RCC 7860 (cell line): ENCODE measurements at places on chromosomes 13 and 19.

GRCh38 chr13:65768545-65768944, 1461.6 kb downstream of the PCDH9 start:
- DNase-seq = no peak

GRCh38 chr19:44847144-44848035, 1.3 kb downstream of the NECTIN2 start:
- DNase-seq = no peak

DNA sequence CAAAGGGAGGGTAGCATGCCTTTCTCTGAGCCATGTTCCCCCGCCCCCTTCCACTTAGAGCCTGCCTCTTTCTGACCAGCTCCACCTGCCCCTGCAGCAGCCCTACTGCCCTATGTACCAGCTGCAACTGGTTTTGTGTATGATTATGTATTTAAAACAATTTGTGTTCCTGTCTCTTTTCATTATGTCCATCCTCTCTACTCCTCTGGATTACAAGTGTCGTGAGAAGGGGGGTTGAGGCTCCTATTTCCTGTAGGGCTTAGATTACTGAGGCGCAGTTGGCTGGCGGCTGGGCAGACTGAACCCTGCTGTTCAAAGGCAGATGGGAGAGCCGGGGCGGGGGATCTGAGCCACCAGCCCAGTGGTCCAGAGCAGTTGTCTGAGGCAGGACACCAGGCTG, 213.3 kb downstream of the KCNRG start:
- DNase-seq = no peak

GRCh38 chr19:18519962-18520847, 1.7 kb downstream of the ELL start:
- peak; percentile 88 for DNase-seq

- DNase-seq = no peak
These were observed 2.1 kb downstream of the NUMBL start for GRCh38 chr19:40688309-40688708.
